ENCODE measurements at places on chromosomes 13 and 19. TPM values are rescaled to one million over a fixed set of nuclear protein-coding genes. Genes with fewer than 3 reads are reported as not detected.

DNA sequence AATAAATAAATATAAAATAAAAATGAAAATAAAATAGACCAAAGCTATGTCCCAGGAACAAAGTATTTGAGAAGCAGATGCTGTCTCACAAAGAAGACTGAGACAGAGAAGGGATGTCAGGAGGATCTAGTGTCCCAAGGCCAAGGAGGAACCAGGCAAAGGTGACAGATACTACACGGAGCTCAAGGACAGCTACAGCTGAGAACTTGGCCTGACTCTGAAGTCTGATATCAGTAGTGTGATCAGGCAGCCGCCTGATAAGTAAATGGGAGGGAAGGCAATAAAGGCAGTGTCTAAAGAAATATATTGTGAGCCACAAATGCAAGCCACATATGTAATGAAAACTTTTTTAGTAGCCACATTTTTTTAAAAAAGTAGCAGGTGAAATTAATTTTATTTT is 20.4 kb upstream of the NANOS3 start:
- H3K4me3 ChIP-seq: no peak overlapping the region
- H3K4me1 ChIP-seq: no peaks in the 10 kb centered on the region
- DNase-seq: no peak
- no peaks in the 10 kb centered on the region for H3K36me3 ChIP-seq

GRCh38 chr19:33840382-33840781 is 43.7 kb downstream of the KCTD15 start:
- no peaks in the 10 kb centered on the region for H3K36me3 ChIP-seq
- no peak overlapping the region for H3K4me3 ChIP-seq
- no peak for DNase-seq
- H3K4me1 ChIP-seq: no peaks in the 10 kb centered on the region
- no peak overlapping the region for H3K27ac ChIP-seq

- no peak for DNase-seq
- H3K4me3 ChIP-seq: no peak overlapping the region
- H3K4me1 ChIP-seq: no peaks in the 10 kb centered on the region
- no peaks in the 10 kb centered on the region for H3K27me3 ChIP-seq
Measured at GRCh38 chr13:113417008-113417751, 36.1 kb downstream of the ADPRHL1 start.

- H3K36me3 ChIP-seq: no peaks in the 10 kb centered on the region
- H3K4me1 ChIP-seq: no peaks in the 10 kb centered on the region
Measured at GRCh38 chr19:20431826-20432225, 133.8 kb downstream of the ZNF737 start.

DNA sequence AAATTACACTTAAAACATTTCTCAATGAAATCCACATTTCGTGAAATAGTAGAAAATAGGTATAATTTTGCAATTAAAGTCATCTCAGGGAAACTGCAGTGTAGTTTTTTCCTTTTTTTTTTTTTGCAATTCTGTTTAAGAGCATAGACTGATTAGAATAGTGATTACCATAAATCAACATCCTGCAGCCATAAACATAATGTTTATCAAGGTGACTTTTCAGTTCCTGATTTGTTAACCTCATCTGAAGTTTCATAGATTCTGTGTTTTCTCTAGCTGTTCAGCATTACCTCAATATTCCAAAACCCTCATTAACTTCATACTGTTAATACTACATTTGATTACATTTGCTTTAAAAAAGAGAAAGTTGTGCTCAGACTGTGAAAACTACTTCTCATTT is 286.3 kb upstream of the DACH1 start:
- H3K27me3 ChIP-seq: no peaks in the 10 kb centered on the region
- no peak overlapping the region for H3K27ac ChIP-seq
- no peaks in the 10 kb centered on the region for H3K4me1 ChIP-seq
- H3K4me3 ChIP-seq: no peak overlapping the region
- no peaks in the 10 kb centered on the region for H3K36me3 ChIP-seq

- no peaks in the 10 kb centered on the region for H3K36me3 ChIP-seq
- H3K27ac ChIP-seq: no peak overlapping the region
- H3K4me1 ChIP-seq: no peaks in the 10 kb centered on the region
- no peak for DNase-seq
- no peak overlapping the region for H3K4me3 ChIP-seq
- H3K27me3 ChIP-seq: no peaks in the 10 kb centered on the region
Measured at GRCh38 chr13:84648069-84648640, 765.9 kb upstream of the SLITRK1 start.

SMAD9 gene
- 1.3 TPM for total RNA-seq

- peak; percentile 61 for DNase-seq
- H3K27me3 ChIP-seq: no peaks in the 10 kb centered on the region
- no peak overlapping the region for H3K27ac ChIP-seq
- peak overlapping the region; percentile 75 for H3K4me3 ChIP-seq
- peaks cover 15% of the 10 kb centered on the region for H3K4me1 ChIP-seq
- no peaks in the 10 kb centered on the region for H3K36me3 ChIP-seq
Measured at GRCh38 chr19:45403781-45404556, 900 bp downstream of the PPP1R13L start.

ETV2 gene
- total RNA-seq: 0.70 TPM
